Cardiac septum (tissue), 1 donor: ENCODE measurements at places on chromosomes 5 and 9.

DNA sequence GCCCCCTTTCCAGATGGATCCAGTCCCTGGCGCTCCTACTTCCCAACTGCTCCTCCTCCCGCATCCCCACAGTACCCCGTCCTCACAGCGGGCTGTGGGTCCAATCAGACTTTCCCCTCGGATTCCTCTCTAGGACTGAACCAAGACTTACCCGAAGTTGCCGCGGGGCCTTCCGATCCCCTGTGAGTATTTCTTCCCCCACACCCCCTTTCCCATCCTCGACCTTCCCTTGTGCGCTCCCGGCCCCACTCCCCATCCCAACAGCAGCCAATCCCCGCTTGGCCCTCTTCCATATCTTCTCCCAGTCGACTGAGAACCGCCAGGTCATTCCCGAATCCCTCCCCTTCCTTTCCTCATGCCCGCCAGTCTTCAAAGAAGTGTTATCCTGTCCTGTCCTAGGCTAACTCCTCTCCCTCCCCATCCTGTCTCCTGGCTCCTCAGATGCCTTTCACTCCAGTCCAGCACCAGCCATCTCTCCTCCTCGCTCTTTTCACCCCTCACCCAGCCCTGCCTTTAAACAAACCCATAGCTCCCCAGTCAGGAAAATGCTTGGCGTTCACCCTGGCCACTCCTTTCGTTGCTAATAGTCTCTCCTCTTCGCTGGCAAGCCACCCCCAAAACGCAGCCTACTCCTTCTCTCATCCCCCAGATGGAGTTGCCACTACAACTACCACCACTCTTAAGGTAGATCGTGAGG is 646 bp downstream of the SWI5 start:
- no peak for DNase-seq

DNA sequence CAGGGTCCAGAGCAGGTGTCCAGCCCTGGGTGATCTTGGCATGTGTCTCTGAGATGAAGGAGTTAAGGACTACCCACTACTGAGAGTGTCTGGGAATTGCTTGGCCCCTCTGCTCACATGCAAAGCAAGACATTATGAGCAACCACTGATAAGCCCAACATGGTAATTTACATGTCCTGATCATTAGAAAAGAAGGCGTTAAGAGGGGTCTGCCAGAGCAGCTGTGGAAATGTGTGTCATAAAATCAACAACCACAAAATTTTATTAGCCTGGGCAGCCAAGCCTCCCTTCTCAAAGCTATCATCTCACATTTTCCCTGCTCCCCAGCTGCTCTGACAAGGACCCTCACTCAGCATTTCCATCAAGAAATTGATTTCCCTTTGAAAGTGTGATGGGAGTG is 351.0 kb downstream of the SPOCK1 start:
- DNase-seq, result no peak

GRCh38 chr9:94300470-94301301 is 27.8 kb downstream of the NUTM2F start:
- no peak for DNase-seq

DNA sequence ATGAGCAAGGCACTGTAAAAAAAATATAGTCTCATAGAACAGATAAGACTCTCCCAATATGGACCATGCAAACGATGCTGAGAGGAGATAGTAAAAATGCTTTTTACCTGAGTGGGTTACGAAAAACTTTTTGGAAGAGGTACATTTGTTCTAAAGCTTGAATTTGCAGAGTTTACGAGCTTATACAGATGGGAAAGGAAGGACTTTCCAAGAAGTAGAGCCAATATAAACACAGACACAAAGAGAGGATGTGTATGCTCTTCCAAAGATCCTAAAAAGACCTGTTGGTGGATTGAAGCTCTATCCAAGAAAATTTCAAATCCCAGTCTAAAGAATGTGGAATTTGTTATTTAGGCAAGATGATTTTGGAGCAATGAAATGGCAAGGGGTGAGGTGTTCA is 127.1 kb upstream of the SLCO6A1 start:
- no peak for DNase-seq

GRCh38 chr5:35518104-35518503 is 99.6 kb upstream of the SPEF2 start:
- no peak for DNase-seq

DNA sequence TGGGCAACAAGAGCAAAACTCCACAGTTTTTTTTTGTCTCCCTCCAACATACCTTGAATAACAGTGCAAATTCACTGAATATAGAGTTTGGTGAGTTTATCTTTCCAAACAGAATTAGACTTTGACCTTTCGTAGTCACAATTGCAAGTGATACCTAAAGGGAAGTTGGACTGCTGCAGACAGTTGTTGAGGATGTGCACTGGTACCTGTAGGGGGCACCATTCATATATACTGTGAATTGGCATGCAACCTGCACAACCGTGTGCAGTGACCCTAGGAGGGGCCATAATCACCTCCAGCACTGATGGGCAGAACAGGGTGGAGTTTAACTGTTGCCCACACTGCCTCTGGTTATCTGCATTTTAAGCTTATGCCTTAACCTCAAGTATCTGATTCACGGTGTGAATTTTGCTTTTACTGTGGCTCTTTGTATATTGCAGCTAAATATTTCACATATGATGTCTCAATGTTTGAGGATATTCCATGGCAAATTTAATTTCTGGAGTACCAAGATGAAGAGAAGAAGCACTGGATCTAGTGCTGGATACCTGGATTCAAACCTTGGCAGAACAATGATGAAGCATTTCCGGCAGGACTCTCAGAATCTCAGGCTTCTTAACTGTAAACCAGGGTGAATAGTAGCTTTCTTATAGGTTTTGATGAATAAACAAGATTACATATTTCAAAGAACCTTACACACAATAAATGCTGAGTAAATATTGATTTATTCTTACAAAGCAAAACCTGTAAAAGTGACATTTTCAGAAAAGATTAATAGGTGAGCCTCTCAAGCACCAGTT is 144.3 kb downstream of the ACTBL2 start:
- DNase-seq, result no peak

DNA sequence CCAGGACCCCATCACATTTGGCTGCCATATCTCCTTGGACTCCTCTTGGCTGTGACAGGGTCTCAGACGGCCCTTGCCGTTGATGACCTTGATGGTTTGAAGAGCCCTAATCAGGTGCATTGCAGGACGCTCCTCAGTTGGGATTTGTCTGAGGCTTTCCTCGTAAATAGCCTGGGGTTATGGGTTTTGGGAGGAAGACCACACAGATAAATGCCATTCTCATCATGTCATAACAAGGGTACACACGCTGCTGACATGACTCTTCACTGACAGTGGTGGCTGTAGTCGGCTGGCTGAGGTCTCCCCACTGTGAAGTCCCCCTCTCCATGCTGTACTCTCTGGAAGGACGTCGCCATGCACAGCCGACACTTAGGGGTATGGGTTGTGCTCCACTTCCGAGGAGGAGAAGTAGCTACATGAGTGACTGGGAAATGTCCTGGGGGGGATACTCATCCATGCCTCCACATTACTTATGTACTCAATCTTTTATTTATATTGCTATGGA is 42.9 kb upstream of the SPTLC1 start:
- no peak for DNase-seq

DNA sequence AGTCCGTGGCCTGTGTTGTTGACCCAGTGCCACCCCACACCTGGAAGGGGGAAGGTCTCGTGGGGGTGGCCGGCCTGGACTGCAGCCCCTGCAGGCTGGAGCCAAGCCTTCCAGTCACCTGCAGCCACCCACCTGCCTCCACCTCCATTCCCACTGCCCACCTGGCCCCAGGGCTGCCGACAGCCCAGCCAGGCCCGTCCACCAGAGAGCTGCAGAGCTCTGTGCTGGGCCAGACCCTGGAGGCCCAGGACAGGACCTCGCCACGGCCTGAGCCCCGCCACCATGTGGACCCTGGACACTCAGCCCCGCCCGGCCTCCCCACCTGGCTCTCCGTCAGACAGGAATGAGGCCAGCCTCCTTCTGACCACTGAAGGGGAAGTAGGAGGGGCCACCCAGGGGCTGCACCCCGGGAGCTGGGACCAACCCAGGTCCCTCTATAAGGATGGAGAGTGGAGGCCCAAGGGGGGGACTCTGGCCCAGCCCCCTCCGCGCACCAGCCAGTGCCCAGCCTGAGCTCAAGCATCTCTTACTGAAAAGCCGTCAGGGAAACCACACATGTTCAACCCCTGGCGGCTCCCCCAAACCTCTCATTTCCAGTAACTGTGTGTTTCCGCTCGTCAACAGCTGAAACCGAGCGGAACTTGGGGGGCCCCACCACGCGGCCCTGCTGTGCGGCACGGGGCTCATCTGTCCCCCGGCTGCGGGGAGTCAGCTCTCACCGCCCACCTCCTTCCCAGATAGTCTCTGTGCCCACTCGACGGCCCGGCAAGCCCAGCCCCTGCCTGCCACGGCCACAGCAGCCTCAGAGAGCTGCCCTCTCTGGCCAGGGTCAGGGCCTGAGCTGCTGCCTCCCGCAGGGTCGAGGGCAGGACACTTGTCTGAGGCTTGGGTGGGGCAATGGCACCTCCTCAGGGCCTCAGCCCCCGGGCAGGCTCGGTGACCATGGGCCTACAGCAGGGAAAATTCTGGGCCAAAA is 12.8 kb downstream of the NOTCH1 start:
- DNase-seq, result peak; percentile 90

DNA sequence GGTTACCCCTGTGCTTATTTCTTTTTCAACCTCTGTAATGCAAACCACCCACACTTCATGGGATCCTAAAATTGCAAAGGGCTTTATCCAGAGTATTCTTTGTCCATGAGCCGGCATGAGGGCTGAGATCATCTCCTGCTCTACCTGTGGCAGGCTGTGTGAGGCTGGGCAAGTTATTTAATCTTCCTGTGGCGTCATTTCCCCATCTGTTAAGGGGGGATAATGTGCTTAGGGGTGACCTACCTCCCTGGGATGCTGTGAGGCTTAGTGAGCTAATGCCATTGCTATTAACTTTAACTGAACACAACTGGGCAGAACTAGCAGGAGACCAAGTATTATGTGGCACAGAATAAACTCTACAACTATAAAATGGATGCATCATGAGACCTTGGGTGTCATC is 17.0 kb downstream of the FRMPD1 start:
- DNase-seq, result no peak

- DNase-seq, result no peak
Observed at GRCh38 chr9:89482056-89482851, 15.7 kb downstream of the SEMA4D start.

- DNase-seq, result peak; percentile 53
Observed at GRCh38 chr9:30774326-30774725, 1610.1 kb upstream of the ACO1 start.

DNA sequence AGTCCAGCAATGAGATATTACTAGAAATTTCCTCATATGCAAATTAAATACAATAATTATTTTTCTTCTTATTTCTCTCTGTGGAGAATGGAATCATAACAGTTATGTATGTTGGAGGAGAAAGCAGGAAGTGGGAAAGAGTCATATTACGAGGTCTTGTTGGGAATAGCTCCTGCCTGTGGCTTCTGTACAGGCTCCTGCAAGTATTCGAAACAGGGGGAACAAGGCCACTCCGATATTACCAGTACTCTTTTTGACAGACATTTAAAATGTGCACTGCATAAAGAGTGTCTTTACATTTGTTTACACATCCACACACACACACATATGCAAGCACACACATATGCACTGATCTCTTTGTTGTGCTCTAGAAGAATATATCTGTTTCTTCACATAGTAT is 812.0 kb upstream of the ZNF608 start:
- no peak for DNase-seq

GRCh38 chr9:131657456-131657855 is 82.4 kb downstream of the RAPGEF1 start:
- DNase-seq, result no peak

DNA sequence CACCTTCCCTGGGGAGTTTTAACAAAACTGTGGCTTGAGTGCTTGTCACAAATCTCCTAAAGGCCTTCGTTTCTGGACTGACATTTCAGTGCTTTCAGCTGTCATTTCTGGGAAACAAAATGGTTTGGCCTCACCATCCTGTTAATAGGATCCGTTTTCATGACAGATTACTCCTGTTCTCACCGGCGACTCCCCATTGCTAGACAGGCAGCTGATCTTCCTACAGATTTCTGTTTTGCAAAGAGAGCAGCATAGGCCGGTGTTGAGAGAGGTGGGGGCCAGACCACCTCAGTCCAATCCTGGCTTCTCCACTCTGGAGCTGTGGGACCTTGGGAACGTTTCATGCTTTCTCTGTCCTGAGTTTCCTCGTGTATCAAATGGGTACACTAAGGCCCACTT is 75.5 kb upstream of the OTULINL start:
- DNase-seq, result no peak

DNA sequence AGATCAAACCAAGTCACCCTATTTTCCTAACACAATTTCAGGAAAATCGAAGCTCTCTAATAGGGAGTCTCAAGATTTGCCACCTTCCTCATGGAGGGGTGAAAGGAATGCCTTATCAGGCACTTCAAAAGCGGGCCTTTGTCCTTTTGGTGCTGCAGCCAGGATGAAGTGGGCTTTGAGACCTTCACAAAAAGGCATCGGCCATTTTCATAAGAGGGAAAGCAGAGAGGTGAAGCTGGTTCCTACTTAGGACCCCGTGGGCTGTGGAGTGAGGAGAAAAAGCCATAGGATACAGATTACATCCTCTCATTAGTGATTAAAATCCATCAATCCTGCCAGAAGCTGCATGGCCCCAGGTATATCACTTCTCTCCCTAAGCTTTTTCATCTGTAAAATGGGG is 859 bp downstream of the CDKN2AIPNL start:
- no peak for DNase-seq

- DNase-seq, result no peak
Observed at GRCh38 chr9:75826314-75826713, 64.2 kb upstream of the PCSK5 start.

- DNase-seq, result no peak
Observed at GRCh38 chr9:130963337-130963908, 24.4 kb upstream of the FIBCD1 start.

- no peak for DNase-seq
Observed at GRCh38 chr9:108831496-108832178, 24.1 kb downstream of the ACTL7B start.

- DNase-seq, result no peak
Observed at GRCh38 chr5:95993266-95993665, 31.6 kb upstream of the ELL2 start.

DNA sequence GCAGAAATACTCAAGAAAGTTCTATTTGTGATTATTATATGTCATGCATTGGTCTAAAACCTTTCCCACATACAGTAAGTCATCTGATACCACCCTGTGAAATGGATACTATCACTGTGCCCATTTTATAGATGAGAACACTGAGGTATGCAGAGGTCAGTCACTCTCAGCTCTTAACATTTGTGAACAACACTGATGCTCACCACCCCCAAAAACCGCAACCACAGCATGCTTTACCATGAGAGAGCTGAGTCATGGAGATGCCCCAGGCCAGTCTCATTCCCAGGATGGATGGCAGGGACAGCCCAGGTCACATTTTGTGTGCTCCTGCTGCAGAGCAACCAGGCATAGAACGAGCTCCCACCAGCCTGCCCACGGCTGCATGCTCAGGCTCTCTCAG is 53.5 kb upstream of the IRX1 start:
- DNase-seq, result no peak
